ENCODE measurements at places on chromosomes 5 and 9.

- DNase-seq, result no peak
Measured at GRCh38 chr5:124056326-124056990, 544.5 kb downstream of the CSNK1G3 start.

DNA sequence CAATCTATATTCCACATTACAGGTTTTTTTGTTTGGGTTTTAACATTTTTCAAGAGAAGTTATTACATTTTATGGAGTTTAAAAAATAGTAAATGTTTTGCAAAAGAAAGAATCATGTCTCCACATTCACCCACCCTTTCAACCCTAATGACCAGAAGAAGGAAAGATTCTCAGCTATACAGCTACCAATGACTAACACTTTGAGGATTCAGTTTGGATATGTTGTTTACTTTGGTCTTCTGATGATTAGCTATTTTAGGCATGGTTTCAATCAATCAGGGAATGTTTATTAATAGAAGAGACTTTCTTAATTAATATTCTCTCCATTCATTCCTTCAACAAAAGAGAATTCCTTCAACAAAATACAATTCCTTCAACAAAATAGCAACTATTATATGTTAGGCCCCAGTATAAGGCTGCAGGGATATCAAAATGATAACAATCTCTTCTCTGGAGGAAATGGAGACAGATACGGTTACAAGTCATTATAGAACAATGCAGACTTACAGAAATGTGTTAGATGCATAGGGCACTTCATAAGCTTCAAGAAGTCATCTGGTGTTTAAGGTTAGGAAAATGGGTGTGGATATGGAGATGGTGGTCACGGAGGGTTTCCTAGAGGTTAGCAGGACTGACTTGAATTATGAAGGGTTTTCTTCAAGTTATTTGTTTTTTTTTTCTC lies 9.3 kb upstream of the NR3C1 start:
- DNase-seq, result no peak

- no peak for DNase-seq
Measured at GRCh38 chr5:108101130-108101529, 280.8 kb downstream of the FBXL17 start.

DNA sequence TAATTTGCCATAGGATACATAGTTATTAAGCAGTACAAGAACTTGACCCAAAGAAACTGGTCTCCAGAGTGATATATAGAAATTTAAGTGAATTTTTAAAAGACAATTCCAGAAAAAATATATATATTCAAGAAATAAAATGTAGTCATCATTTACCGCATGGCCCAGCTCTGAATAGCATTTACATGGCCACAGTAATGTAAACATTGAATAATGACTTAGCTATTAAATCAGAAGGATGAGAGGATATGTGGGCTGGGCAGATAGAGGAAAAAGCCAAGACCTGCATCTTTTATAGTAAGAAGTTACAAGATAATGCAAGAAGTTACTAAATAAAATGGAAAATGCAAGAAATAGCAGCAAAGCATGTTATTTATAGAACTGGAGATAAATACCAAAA lies 405.2 kb upstream of the WWC1 start:
- no peak for DNase-seq

- no peak for DNase-seq
Measured at GRCh38 chr9:85484235-85484634, 257.5 kb downstream of the AGTPBP1 start.

DNA sequence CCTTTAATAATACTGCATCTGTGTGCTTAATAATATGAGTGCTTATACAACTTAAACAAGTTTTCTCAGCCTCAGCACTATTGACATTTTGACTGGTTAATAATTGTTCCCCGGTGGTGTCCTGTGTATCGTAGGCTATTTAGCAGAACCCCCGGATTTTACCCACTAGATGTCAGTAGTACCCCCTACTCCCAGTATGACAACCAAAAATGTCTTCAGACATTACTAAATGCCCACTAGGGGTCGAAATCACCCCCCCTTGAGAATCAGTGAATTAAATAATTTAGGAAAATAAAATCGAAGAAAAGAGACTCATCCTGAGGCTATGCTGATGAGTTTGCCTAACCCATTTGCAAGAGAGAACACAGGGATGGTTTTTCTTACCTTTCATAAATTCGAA lies 166.3 kb downstream of the ATP10B start:
- no peak for DNase-seq

- no peak for DNase-seq
Measured at GRCh38 chr9:79196606-79197005, 375.2 kb upstream of the TLE4 start.

DNA sequence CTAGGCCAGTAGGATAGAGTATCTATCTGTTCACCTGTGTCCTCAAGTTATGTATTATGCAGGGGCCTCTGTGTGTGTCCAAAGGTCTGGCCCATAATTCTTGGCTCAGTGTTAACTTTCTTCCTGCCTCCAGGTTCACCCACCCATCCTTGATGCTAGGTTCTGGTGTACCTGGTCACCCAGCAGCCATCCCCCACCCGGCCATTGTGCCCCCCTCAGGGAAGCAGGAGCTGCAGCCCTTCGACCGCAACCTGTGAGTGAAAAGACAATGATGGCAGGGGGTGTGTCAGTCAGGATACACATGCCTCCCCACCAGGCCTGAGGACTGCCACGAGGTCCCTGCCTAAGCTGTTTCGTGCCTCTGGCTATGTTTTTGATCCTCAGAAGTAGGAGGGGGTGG lies 27.6 kb downstream of the TCF7 start:
- no peak for DNase-seq

- no peak for DNase-seq
Measured at GRCh38 chr9:86550401-86550800, 196.2 kb upstream of the TUT7 start.

- no peak for DNase-seq
Measured at GRCh38 chr9:126331964-126332748, 5.5 kb downstream of the MVB12B start.

DNA sequence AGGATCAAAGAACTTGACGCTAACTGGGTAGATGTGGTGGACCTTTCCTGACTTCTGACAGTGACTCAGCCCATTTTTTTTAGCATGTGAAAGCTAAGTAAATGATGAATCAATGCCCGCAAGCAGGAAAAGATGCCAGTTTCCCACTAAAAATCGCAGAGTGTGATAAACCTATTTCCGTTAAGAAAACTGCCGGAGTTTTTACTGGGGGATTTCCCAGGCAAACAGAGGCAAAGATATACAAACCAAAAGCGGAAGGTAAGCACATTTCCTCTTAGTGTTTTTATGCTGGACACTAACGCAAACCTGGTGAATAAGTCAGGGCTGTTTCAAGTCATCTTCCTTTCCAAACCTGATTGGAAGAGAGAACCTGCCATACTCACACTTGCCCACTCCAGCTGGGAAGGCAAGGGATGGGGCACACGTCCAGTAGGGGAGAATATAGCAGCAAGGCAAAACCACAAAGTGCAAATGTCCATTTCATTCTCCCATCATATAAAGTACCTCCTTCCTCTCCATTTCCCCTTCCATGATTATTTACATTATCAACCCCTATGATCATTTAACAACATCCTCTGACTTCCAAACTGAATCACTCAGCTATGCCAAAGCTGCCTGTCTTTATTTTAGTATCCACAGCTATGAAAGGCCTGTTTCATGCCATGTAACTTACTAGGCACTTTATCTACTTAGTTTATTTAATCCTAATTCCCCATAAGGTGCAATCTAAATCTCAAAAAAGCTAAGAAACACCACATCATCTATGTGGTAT lies 349.7 kb upstream of the RFX3 start:
- no peak for DNase-seq

GRCh38 chr5:153905219-153905618 lies 133.5 kb downstream of the FAM114A2 start:
- no peak for DNase-seq

- DNase-seq, result no peak
Measured at GRCh38 chr9:104808035-104808614, 44.2 kb downstream of the NIPSNAP3B start.

GRCh38 chr5:177123789-177124485 lies 9.6 kb upstream of the NSD1 start:
- DNase-seq, result no peak

DNA sequence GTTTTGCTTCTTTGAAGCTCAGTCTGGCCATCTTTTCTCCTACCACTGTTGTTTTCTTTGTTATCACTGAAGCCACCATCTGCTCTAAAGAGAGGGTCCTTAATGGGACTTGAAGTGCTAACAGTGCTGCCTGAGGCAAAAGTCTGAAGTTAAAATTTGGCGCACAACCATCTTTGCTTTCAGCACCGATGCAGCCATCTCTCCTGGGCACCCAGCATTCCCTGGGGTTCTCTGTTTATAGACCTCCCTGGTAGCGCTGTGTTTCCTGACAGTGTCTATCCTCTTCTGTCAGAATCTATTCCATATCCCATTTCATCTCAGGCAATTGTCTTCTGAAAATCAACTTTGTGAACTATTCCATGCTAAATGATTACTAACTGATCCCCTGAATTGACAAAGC lies 491.5 kb upstream of the MPDZ start:
- no peak for DNase-seq

- no peak for DNase-seq
Measured at GRCh38 chr5:56350597-56351170, 117.6 kb upstream of the ANKRD55 start.

DNA sequence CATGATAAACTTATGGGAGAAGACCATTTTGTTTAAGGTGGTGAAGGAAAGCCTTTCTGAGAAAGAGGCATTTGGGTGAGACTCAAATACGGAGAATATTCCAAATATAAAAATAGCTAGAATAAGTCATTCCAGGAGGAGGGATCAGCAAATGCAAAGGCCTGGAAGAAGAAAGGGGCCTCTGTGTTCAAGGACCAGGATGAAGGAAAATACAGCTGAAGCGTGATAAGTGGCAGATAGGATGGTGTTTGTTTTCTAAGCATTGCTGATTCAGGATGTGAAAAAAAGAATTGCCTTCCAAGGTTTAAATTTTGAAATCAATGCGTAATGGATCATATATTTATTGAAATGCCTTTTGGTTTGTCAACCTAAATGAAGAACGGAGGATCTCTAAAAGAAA lies 59.4 kb upstream of the CAST start:
- DNase-seq, result no peak

- DNase-seq, result no peak
Measured at GRCh38 chr9:113228130-113228665, 6.9 kb downstream of the SLC31A1 start.

DNA sequence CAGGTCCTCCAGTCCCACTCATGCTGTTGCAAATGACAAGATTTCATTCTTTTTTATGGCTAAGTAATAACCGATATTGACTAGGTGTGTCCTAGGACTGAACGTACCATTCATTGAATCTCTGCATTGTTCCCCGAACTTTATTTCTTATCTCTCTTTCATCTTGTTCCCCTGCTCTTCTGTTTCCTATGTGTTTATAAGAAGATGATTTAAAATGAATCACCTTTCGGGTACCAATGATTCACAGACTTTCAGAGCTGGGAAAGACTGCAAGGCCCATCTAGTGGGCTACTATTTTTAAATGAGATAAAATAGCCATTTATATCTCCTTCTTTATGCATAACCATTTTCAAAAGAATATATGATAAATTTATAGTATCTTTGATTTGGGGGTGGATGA lies 133.0 kb downstream of the CDH18 start:
- no peak for DNase-seq

GRCh38 chr5:65475336-65475735 lies 6.4 kb downstream of the ADAMTS6 start:
- DNase-seq, result no peak

- no peak for DNase-seq
Measured at GRCh38 chr5:119333421-119333851, 22.4 kb upstream of the TNFAIP8 start.

Measured in stimulated activated CD4-positive, alpha-beta T cell treated with anti-CD3 and anti-CD28 coated beads, TNF-alpha, amount 100 ng/mL, for 24 hours (primary cell).